Brain microvascular endothelial cell (primary cell): ENCODE measurements at places on chromosomes 4 and X.

- DNase-seq, result no peak
Observed at GRCh38 chr4:29538889-29539646, 1181.1 kb upstream of the PCDH7 start.

DNA sequence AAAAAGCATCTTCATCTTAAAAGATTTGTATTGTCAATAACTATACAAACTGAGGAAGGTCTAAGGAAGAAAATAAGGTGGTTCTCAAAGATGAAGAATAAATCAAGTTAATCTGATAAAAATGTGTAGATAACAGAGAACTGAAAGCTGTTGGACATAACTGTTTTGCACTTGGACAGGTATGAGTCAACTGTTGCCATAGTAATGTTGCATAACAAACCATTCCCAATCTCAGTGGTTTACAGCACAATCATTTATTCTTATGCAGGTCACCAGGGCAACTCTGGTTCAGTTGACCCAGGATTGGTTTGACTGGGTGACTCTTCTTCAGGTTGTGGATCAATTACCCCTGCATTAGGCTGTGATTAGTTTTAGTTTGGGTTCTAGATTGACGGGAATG lies 2197.7 kb downstream of the ARAP2 start:
- DNase-seq, result peak; percentile 19

GRCh38 chr4:88575186-88575585 lies 17.1 kb upstream of the HERC3 start:
- no peak for DNase-seq

DNA sequence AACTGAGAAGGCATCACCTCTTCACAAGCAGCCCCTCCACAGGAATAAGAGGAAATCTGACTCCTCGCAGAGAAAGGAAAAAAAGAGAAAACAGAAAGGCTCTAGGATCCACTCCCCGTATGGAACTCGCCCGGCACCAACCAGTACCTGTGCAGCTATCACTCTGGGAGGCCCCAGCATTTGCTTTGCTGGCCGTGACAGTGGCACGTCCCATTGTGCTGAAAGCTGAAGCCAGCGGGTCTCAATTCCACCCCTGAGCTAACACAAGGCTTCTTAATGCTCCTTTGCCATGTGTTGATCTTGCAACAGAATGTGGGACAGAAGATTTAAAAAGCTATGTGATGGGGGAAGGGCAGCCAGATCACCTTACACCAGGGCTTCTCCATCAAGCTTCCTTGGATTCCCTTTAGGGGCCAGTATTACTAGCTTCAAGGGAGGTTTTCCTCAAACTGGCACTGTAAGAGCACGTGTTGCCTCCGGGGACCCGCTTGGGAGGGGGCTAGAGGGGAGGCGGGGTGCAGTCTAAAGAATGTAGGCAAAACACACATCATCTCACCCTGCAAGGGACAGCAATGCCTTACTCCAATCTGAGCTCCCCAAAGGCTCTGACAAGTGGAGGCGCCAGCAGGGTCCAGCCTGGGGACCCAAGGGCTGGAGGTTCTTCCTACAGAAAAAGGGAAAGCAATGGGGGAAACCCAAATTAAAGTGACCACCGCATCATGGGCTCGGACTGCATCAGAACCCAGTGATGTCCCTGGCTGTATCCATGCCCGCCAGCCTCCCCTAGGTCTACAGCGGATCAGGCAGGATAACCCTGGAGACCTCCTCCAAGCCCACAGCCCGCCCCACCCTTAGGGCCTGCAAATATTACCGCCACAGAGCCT lies 1.2 kb downstream of the USP46 start:
- DNase-seq, result no peak

DNA sequence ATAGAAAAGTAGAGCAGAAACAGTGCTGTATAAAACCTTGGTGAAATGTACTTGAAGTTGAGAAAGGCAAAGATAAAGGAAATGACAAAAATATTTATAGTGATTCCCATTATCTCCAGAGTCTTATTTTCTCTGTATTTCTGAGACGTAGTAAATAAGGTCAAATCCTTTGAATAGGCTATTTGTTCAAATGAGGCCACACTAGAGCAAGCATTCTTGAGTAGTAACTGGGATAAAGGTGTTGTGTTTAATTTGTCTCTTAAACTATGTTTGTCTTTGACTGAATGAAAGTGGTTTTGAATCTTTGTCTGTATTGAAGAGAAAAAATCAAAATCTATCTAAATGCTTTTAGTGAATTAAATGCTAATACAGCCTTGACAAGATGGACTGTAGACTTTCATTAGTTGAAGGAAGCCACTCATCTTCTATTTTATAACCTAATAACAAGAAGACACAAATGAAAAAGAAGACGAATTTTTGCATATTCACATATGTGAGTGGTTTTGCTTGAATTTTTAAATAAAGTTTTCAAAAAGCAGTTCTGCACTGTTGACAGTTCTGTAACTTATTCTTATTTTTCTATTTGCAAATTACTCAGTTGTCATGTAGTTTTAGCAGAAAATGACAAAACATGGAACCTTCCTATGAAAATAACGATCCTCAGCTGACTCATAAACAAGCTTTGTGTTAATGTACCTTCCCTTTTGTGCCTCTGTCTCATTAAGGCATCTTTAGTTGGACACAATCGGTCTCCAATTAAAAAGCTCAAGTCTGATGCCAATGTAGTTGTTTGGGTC lies 94.8 kb upstream of the PCDH18 start:
- DNase-seq, result no peak

DNA sequence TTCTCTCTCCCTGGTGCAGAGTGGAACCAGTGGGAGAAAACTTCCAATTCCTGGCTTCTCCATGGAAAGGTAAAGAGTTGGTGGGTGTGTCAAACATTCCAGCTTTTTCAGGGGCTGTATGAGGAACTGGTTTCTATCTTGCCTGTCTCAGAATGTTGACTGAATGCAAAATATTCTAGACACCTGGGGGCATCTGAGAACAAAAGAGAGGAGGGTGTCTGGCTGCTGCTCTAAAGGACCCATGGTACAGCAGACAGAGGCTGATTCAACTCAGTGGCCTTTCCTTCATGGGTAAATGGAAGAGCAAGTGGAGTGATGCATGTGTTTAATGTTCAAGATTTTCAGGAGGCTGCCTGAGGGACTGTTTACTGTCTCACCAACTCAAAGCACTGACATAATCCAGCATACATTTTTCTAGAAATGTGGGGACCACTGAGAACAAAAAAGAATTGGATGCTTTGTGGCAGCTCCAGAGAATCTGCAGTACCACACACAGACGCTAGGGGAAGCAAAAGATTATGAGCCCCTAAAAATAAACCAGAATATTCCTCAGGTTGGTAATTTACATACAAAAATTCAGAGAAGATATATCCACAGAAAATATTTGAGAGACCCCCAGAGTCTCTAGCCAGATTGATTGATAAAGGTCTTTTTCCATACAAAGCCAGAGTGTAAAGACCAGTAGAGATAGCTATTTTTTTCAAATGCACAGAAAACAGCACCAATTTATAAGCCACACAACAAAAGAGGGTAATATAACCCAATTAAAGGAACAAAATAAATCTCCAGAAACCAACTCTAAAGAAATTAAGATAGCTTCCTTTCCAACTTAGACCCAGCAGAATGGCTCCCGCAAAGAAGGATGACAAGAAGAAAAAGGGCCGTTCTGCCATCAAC lies 48.0 kb upstream of the STARD8 start:
- DNase-seq, result peak; percentile 22

DNA sequence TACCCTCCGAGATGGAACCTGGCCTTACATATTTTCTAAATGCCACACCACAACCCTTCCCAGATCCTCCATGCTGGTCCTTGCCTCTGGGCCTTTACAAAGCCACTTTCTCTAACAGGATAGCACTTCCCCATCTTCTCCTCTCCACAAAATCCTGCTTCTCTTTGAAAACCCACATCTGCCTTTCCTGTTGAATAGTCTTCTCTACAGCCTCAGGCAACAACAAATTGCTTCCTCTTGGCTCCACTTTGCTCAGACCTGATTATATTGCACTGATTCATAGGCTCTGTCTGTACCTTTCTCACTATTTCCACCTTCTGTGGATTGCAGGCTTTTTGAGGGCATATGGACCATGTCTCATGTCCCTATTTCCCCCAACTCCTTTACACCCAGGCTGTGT lies 203.7 kb upstream of the MBNL3 start:
- no peak for DNase-seq

DNA sequence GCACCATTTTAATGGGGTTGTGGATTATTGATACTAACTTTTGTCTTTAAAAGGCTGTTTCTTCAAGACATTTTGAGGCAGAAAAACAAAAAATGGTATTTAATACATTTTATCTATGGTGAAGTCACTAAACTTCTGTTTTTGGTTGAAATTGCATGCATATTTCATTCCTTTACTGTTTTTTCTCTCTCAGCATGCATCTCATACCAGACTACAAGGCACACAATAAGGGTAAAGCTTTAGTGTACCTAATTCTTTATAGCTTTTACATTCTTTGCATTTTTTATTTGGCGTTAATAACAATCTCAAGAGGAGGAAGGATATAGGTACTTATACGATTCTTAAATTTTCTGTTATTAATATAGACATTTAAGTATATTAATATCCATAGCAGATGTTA lies 151.0 kb upstream of the DKK2 start:
- DNase-seq, result no peak
